ENCODE measurements at places on chromosomes 16 and 17. TPM values are rescaled to one million over a fixed set of nuclear protein-coding genes. Genes with fewer than 3 reads are reported as not detected.

GRCh38 chr17:52336796-52337195 lies 178.3 kb upstream of the CA10 start:
- DNase-seq = no peak

- DNase-seq = no peak
Measured at GRCh38 chr16:84663433-84664101, 15.3 kb downstream of the KLHL36 start.

DNA sequence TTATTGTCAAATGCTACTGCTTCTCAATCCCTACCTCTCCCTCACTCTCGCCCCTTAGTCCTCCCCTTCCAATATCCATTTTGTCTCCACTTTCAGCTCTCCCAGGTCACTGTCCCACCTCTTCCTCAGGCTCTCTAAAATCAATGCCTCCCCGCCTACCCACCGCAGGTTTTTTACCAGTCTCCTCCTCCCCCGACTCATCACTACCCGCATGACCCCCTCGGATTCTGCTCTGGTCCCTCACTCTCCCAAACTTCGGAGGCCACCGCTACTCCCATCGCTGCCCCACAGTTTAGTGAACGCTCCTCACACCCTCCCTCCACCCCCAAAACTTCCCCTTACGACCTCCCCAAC lies 513 bp downstream of the CRLF3 start:
- DNase-seq = no peak

DNA sequence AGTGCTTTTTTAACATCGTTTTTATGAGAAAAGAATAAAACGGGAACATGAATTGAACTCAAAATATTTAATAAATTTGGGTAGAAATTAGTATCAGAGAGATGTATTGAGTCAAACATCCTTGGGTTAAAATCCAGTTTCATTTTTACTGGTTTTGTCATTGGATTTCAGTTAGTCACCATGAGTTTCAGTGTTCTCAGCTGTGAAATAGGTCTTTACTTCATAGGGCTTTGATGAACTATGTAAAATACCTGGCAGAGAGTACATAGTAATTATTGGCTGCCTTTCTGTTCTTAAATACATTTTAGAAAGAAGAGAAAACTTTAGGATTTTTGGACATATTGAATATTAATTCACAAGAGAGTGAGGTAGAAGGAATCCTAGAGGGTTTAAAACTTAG lies 105.8 kb downstream of the TANC2 start:
- no peak for DNase-seq

DNA sequence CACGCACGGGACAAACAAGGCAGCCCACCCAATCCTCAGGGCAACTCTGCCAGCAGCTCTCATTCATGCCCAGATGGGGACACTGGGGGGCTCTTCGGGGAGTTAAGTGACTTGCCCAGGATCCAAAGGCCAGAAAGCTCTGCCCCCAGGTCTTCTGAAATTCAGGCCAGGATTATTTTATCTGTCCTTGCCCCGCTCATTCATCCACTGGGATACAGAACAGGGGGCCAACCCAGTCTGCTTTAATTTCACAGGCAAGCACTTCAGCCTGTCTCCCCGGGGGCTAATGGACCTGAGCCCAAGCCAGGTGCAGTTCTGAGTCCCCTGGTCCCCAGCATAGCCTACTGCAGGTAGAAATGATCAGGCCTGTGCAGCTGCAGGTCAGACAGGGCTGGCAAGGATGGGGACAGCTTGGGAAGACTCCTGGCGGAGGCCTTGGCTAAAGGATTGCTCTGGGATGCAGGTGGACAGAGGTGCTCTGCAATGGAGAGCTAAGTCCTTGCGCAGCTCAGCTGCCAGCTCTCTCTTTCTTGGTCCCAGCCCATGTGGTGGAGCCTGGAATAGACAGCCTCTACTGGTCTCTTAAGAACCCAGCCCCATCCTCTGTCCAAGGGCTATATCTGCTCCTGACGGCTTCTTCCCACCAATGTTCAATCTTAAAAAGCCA lies 766 bp upstream of the B3GNT9 start:
- DNase-seq = no peak

- DNase-seq = no peak
Measured at GRCh38 chr16:1715220-1715619, 9.2 kb downstream of the MAPK8IP3 start.

GRCh38 chr17:64160378-64160777 lies 30.4 kb upstream of the ERN1 start:
- no peak for DNase-seq

- peak; percentile 35 for DNase-seq
Measured at GRCh38 chr17:77332981-77333685, 192.4 kb downstream of the SEC14L1 start.

Gene MTSS2
- 73.5 TPM for total RNA-seq

Gene CDK3
- not detected for total RNA-seq
